Left lobe of liver (tissue), 2 donors: ENCODE measurements at places on chromosomes 6 and 20. TPM values are rescaled to one million over a fixed set of nuclear protein-coding genes. Genes with fewer than 3 reads are reported as not detected.

Gene MYH7B
- 0.45 TPM for total RNA-seq

Gene RSPH4A
- not detected for total RNA-seq

Gene NOX3
- not detected for total RNA-seq

Gene COL21A1
- total RNA-seq = 0.43 TPM

Gene RIMS4
- not detected for total RNA-seq

Gene FAM184A
- 3.8 TPM for total RNA-seq

Gene PPP1R3G
- 0.40 TPM for total RNA-seq

Gene PPP1R14C
- total RNA-seq = 0.08 TPM

Gene DNMT3B
- total RNA-seq = 1.6 TPM

Gene KCNB1
- total RNA-seq = 6.5 TPM

- no peak for DNase-seq
These were observed 31.3 kb downstream of the KIAA0319 start for GRCh38 chr6:24614648-24615047.

DNA sequence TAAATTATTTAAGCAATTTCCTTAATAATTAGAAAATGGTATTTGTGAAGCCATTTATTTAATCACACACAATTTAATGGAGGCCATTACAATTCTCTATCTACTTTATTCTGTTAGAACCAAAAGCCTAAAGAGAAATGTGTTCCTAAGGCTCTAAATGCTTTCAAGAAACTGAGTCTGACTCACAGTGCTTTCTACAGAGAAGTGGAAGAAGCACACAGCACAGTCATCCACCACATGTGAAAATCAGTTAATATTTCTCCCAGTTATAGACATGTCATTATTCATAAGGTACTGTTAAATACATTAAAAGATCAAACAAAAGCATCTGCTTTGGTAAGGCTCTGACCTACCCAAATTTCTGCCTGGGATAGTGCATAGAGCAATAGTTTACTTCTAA lies 214.4 kb downstream of the ALDH8A1 start:
- DNase-seq = no peak

GRCh38 chr6:28349344-28349891 lies 329 bp upstream of the ZKSCAN3 start:
- no peak for DNase-seq

DNA sequence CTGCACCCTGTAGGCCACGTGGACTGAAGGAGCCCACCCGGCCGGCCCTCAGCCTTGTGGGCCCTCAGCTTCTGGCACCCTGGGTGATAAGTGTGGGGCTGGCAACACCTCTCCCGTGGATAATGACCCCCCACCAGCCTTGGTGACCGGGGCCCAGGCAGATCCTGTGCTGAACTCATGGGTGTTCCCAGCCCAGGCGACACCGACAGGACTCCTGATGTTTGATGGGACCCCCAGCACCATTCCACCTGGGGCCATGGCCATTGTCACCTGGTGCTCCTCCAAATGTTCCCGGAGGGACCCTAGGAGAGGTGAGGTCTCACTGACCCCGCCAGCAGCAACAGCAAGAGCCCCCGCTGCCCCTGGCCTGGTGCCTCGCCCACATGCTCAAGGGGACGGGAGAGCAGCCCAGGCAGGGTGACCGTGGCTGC lies 19.4 kb upstream of the FRMD1 start:
- no peak for DNase-seq

GRCh38 chr20:2825761-2826160 lies 9.6 kb downstream of the TMEM239 start:
- no peak for DNase-seq

GRCh38 chr6:123000244-123000770 lies 4.3 kb downstream of the CLVS2 start:
- no peak for DNase-seq

GRCh38 chr6:99412065-99412464 lies 13.0 kb downstream of the PNISR start:
- DNase-seq = no peak

DNA sequence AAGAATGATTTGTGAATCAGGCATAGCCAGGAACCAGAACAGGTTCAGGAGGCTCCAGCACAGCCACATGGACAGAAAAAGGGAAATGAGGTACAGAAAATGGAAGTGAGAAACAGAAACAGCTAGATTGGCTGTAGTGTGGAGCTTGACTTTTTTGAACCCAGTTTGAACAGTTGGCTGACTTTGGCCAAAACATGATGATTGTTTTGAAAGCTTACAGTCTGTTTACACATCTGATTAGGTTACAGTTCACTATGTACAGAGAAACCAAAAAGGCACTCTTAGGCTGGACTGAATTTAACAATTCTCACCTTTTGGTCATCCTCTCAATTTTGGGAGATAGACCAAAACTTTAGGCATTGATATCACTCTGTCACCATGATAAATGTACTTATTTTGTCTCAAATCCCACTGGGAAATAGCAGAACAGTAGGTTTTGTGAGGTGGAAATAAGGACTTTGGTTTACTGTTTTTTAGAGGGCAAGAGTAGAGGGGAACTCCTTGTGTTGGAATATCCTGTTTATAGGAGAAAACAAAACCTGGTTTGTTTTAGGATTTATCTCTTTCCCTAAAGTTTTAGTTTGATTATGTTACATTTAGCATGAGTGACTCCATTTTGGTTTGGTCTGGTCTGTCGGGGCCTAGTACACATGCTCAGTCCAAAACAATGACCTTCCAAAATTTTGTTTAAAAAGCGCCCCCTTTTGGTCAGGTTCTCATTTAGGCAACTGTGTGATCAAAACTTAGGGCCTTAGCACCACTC lies 123.1 kb downstream of the OLIG3 start:
- no peak for DNase-seq

GRCh38 chr20:32444474-32445220 lies 86.5 kb downstream of the ASXL1 start:
- DNase-seq = no peak

- DNase-seq = no peak
These were observed 506.2 kb upstream of the SLC35B3 start for GRCh38 chr6:8941577-8941976.

DNA sequence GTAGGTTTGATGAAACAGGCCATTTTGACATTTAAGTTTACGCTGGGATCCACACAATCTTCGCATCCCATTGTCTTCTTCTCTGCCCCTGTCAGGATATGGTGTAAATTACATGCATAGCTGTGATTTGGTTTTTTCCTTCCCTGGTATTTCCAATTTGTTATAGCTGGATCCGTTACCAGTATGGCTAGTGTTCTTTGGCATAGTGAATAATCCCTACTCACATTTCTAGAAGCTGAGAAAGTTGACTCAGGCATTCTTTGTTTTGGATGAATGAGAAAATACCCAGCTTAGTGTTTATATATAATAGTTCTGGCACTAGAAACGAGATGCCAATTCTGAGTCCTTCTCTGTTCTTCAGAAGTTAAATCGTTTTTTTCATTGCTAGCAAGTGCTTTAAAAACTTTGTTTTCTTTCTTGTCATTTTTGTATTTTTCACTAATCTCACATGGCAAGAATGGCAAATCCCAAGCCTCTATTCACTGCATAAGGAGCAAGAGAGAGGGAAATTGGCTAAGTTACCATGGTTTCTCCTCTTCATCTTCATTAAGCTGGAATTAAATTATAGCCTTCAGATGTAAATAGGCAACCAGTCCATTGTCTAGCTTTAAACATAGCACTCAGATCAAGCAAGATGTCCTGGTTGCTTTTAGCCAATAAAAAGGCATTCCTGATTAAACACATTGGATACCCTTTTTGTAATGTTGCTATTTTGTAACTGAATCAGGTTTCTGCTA lies 91.9 kb upstream of the LAMP5 start:
- no peak for DNase-seq

DNA sequence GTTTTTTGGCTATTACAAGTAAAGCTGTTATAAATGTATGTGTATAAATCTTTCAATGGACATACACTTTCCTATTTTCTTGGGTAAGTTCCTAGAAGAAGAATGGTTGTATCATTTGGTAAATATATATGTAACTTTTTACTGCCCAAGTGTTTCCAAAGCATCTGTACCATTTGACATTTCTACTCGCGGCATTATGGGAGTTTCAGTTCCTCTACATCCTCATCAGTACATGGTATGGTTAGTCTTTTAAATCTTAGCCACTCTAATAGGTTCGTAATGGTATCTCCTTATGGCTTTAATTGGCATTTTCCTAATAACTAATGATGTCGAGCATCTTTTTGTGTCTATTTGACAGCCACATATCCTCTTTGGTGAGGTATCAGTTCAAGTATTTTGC lies 12.9 kb downstream of the SNPH start:
- DNase-seq = no peak

- no peak for DNase-seq
These were observed 28.8 kb upstream of the TLDC2 start for GRCh38 chr20:36847009-36847709.

GRCh38 chr20:58086763-58087561 lies 141.5 kb downstream of the ANKRD60 start:
- DNase-seq = peak; percentile 44

- DNase-seq = no peak
These were observed 57.8 kb downstream of the FOXA2 start for GRCh38 chr20:22526512-22527012.

DNA sequence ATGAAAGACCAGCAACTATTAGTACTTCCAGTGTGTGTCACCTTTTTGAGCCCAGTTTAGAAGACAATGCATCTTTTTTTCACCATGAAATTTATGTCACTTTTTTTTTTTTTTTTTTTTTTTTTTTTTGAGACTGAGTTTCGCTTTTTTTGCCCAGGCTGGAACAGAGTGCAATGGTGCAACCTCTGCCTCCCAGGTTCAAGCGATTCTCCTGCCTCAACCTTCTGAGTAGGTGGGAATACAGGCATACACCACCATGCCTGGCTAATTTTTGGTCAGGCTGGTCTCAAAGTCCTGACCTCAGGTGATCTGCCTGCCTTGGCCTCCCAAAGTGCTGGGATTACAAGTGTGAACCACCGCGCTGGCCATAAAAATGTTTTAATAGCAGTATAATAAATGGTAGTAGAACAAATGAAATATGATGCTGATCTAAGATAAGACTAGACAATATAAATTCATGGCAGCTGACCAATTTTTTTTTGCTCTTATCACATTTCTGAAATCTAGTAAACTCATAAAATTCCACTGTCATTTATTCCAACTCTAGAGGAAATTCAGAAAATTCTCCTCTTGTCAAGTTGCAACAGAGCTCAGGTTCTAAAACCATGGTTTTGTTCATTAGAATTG lies 21.3 kb downstream of the NHSL1 start:
- DNase-seq = no peak

DNA sequence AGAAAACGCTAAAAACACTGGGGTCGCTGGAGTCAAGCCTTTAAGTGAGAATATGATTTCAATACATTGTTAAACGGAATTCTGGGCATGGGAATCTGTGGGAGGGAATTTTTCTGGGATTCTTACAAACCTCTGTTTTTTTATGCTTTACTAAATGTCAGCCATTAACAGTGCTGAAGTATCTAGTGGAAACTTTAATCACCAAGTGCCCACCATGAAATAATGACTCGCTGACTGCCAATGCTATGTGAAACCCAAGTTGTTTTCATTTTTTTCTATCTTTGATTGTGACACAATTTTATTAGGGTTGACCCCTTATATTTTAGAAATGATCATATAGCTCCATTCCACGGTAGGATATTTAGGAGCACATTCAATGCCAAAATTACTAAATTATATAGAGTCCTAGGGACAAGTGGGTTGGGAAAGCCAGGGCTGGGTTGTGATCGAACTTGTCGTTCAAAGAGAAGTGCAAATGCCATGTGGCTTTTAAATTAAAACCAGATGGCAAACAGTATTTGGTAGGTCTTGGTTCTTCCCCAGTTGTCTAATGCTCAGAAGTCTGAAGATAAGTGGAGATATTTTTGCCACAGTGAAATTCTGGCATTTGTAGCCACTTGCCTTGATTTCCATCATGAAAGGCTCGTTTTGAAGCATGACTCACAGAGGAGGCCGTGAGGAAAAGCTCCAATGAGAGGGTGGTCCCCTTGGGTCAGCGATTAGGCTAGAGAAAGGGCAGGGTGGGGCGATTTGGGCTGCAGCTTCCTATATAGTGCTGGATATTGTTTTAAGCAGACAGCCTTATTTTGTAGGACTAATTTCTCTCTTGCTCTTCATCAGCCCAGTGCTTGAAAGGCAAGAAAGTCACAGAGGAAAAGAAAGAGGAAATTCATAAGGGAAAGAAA lies 254.4 kb upstream of the JAG1 start:
- no peak for DNase-seq

DNA sequence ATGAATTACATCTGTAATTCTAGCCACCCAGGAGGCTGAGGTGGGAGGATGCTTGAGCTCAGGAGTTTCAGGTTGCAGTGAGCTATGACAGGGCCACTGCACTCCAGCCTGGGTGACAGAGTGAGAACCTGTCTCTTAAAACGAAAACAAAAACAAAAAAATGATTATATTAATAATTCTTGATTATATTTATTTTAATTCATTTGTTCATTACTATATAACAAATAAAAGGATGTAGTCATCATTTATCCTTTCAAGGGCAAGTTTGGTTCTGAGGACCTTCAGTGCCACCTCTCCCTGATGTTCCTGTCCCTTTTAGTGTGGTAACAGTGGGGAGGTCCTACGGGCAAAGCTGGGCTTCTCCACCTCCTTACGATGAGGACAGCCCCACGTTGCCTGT lies 167.1 kb upstream of the SCGN start:
- no peak for DNase-seq

- DNase-seq = no peak
These were observed 437.3 kb downstream of the DHX35 start for GRCh38 chr20:39399463-39399862.

- DNase-seq = no peak
These were observed 7.3 kb upstream of the NAA20 start for GRCh38 chr20:20009784-20010253.

DNA sequence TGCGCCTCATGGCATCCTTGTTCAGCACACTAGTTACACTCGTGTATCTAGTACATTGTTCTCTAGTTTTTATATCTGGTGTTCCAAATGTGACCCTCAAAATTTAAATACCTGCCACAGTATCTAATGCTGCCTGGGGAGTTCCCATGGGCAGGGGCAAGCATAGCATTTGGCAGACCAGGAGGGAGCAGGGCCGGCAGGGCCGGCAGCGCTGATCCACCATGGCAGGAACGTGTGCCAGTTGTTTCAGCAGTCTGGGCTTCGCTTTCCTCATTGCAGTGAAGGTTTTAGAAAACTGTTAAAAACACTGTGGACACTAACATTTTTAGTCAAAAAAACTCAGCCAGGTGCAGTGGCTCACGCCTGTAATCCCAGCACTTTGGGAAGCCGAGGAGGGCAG lies 19.2 kb downstream of the NANP start:
- no peak for DNase-seq
